PC-9 (cell line): ENCODE measurements at places on chromosomes 5 and 9. TPM values are rescaled to one million over a fixed set of nuclear protein-coding genes. Genes with fewer than 3 reads are reported as not detected.

- H3K4me3 ChIP-seq: peak overlapping the region; percentile 32; the same call in 1 of the 2 replicates
- peak overlapping the region; percentile 94 for H3K27ac ChIP-seq
- DNase-seq: peak; percentile 63
- no peaks in the 10 kb centered on the region for H3K27me3 ChIP-seq
Measured at GRCh38 chr5:178123094-178123965, 7.5 kb upstream of the RMND5B start.

Gene GABRB2
- total RNA-seq: not detected in 2 replicates

GRCh38 chr5:83467371-83468035 is 4.0 kb upstream of the VCAN start:
- no peak for DNase-seq
- no peak overlapping the region for H3K4me3 ChIP-seq
- no peak overlapping the region for H3K27ac ChIP-seq
- H3K27me3 ChIP-seq: peaks cover 15% of the 10 kb centered on the region; the same call in 1 of the 2 replicates

- no peaks in the 10 kb centered on the region for H3K27me3 ChIP-seq
- H3K4me3 ChIP-seq: no peak overlapping the region
- no peaks in the 10 kb centered on the region for H3K36me3 ChIP-seq
- H3K27ac ChIP-seq: no peak overlapping the region
- no peaks in the 10 kb centered on the region for H3K4me1 ChIP-seq
Measured at GRCh38 chr5:157596487-157596886, 20.9 kb upstream of the ADAM19 start.

DNA sequence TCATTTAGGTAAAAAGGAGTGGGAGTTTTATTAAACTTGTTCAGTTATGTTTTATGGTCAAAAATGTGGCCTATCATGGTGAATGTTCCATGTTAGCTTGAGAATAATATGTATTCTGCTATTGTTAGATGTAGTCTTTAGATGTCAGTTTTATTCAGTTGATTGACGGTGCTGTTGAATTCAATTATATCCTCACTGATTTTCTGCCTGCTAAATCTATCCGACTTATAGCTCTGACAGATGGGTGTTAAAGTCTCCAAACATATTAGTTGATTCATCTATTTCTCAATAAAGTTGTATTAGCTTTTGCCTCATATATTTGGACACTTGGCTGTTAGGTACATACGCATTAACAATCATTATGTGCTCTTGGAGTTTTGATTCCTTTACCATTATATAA is 49.0 kb upstream of the ALDH1A1 start:
- no peaks in the 10 kb centered on the region for H3K36me3 ChIP-seq
- no peak for DNase-seq
- H3K27me3 ChIP-seq: no peaks in the 10 kb centered on the region
- H3K4me1 ChIP-seq: no peaks in the 10 kb centered on the region
- no peak overlapping the region for H3K27ac ChIP-seq
- H3K4me3 ChIP-seq: no peak overlapping the region

- peaks cover 42% of the 10 kb centered on the region for H3K4me1 ChIP-seq
- H3K36me3 ChIP-seq: no peaks in the 10 kb centered on the region
- DNase-seq: peak; percentile 43
- no peak overlapping the region for H3K4me3 ChIP-seq
- H3K27ac ChIP-seq: peak overlapping the region; percentile 56
Measured at GRCh38 chr5:78496373-78496772, 136.0 kb downstream of the SCAMP1 start.

Gene CACFD1
- 28.7 and 32.7 TPM in 2 replicates for total RNA-seq

GRCh38 chr5:122581629-122582028 is 193.3 kb upstream of the SNX2 start:
- H3K36me3 ChIP-seq: no peaks in the 10 kb centered on the region
- no peaks in the 10 kb centered on the region for H3K4me1 ChIP-seq
- H3K27ac ChIP-seq: no peak overlapping the region
- no peak overlapping the region for H3K4me3 ChIP-seq
- H3K27me3 ChIP-seq: no peaks in the 10 kb centered on the region

- no peaks in the 10 kb centered on the region for H3K4me1 ChIP-seq
- H3K36me3 ChIP-seq: no peaks in the 10 kb centered on the region
- H3K27ac ChIP-seq: no peak overlapping the region
- DNase-seq: no peak
- H3K4me3 ChIP-seq: no peak overlapping the region
Measured at GRCh38 chr9:123611226-123611625, 255.2 kb downstream of the CRB2 start.

DNA sequence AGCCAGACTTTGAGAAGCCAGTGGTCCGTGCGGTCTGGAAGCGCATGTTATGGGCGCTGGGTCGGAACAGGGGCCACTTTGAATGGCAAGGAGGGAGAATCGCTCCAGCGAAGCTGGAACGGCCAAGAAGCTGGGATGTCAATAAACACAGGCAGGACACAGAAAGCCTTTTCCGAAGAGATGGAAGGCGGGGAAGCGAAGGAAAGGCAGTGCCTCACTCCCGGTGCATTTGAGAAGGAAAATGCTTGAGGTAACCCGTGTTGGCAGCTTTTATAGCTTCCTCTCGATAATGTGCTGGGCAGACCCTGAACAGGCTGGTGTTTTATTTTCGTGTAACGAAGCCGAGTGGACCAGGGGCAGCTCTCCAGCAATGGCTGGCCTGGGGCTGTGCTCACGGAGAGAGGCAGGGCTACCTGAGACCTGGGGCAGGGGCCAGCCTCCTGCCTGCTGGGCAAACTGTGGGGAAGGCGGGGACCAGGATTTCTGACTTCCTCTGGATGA is 84.2 kb upstream of the SPRY4 start:
- no peak for DNase-seq
- peaks cover 20% of the 10 kb centered on the region for H3K4me1 ChIP-seq
- no peak overlapping the region for H3K27ac ChIP-seq
- no peaks in the 10 kb centered on the region for H3K27me3 ChIP-seq

Gene ZDHHC11B
- 0.41 TPM in 1 of 2 replicates, not detected in the other for total RNA-seq
